ENCODE measurements at places on chromosomes 2 and 18. TPM values are rescaled to one million over a fixed set of nuclear protein-coding genes. Genes with fewer than 3 reads are reported as not detected.

The BOLL gene
- total RNA-seq: 0.62 TPM

The GLI2 gene
- total RNA-seq: 6.2 TPM

The LHCGR gene
- total RNA-seq: 0.44 TPM

The XRCC5 gene
- total RNA-seq: 188 TPM

The YWHAQ gene
- total RNA-seq: 103 TPM

The IAH1 gene
- total RNA-seq: 70.3 TPM

The DSEL gene
- total RNA-seq: 17.6 TPM

The CREG2 gene
- 2.4 TPM for total RNA-seq

The ANKRD53 gene
- total RNA-seq: 0.80 TPM

The UGT1A3 gene
- total RNA-seq: not detected

The FEZ2 gene
- total RNA-seq: 81.1 TPM

The NAT8 gene
- total RNA-seq: not detected

The REG3G gene
- total RNA-seq: not detected

The NT5C1B gene
- total RNA-seq: not detected

DNA sequence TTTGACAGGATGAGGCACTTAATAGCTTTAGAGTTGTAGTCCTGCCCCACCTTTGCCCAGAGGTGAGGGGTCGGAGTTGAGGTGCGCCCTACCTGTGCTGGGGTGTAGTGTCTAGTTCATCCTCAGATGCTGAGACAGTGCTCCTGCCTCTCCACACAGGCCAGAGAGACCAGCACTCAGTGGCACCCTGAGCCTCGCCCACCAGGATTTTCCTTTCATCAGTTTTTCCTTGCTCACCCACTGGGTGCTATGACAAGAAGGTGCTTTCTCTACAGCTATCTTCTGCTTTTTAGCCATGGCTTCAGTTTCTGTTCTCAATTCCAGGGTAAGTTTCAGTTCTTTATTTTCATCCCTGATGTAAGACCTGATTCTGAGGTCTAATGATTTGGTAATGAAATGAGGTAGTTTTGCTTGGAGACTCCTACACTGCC lies 16.8 kb upstream of the TMEM131 start:
- peak; percentile 75 for DNase-seq
- no peak overlapping the region for H3K27ac ChIP-seq
- H3K4me1 ChIP-seq: peaks cover 18% of the 10 kb centered on the region
- H3K27me3 ChIP-seq: no peaks in the 10 kb centered on the region
- H3K36me3 ChIP-seq: no peaks in the 10 kb centered on the region

- no peak overlapping the region for H3K27ac ChIP-seq
- H3K36me3 ChIP-seq: no peaks in the 10 kb centered on the region
- peaks cover 18% of the 10 kb centered on the region for H3K4me1 ChIP-seq
- peaks cover 26% of the 10 kb centered on the region for H3K27me3 ChIP-seq
- H3K4me3 ChIP-seq: peak overlapping the region; percentile 57
Observed at GRCh38 chr2:119224391-119225104, 914 bp downstream of the STEAP3 start.

GRCh38 chr2:15786901-15787300 lies 153.4 kb upstream of the MYCN start:
- H3K36me3 ChIP-seq: no peaks in the 10 kb centered on the region
- no peak for DNase-seq

GRCh38 chr2:219461047-219461514 lies 26.4 kb downstream of the SPEG start:
- H3K27ac ChIP-seq: peak overlapping the region; percentile 62
- peak; percentile 41 for DNase-seq
- H3K27me3 ChIP-seq: no peaks in the 10 kb centered on the region

GRCh38 chr2:20584399-20585358 lies 66.2 kb downstream of the HS1BP3 start:
- peak; percentile 85 for DNase-seq
- H3K27ac ChIP-seq: peak overlapping the region; percentile 66
- H3K27me3 ChIP-seq: no peaks in the 10 kb centered on the region
- H3K4me1 ChIP-seq: peaks cover 61% of the 10 kb centered on the region
- no peak overlapping the region for H3K4me3 ChIP-seq

DNA sequence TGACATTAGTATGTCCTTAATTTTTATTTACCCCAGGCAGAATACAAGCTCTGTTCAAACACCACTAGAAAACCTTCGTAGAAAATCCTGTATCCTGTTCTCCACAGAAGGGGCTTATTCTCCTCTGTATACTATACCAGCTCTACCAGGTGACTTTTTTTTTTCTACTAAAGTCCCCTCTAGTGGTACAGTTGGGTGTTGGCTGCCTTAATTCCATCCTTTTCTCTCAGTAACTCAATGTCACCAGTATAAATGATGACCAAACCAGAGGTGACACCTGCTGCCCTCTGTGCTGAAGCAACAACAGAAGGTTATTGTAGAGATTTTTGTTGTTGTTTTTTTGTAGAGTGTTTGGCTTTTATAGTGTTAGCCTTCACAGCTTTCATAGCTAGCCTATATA lies 1322.0 kb downstream of the LRP1B start:
- DNase-seq: no peak
- H3K4me1 ChIP-seq: no peaks in the 10 kb centered on the region
- no peaks in the 10 kb centered on the region for H3K36me3 ChIP-seq
- H3K4me3 ChIP-seq: no peak overlapping the region
- H3K27me3 ChIP-seq: no peaks in the 10 kb centered on the region
- no peak overlapping the region for H3K27ac ChIP-seq

GRCh38 chr2:60549928-60550177 lies 3.6 kb downstream of the BCL11A start:
- peaks cover 59% of the 10 kb centered on the region for H3K27me3 ChIP-seq
- peak overlapping the region; percentile 69 for H3K27ac ChIP-seq
- no peak for DNase-seq
- no peaks in the 10 kb centered on the region for H3K36me3 ChIP-seq

- H3K36me3 ChIP-seq: peaks cover 2% of the 10 kb centered on the region
- no peaks in the 10 kb centered on the region for H3K27me3 ChIP-seq
- DNase-seq: peak; percentile 64
- H3K27ac ChIP-seq: peak overlapping the region; percentile 97
- peaks cover 13% of the 10 kb centered on the region for H3K4me1 ChIP-seq
Observed at GRCh38 chr18:9103376-9103873, 926 bp downstream of the NDUFV2 start.

- H3K36me3 ChIP-seq: no peaks in the 10 kb centered on the region
- H3K4me3 ChIP-seq: no peak overlapping the region
- peak overlapping the region; percentile 80 for H3K27ac ChIP-seq
- H3K27me3 ChIP-seq: no peaks in the 10 kb centered on the region
- DNase-seq: peak; percentile 91
- H3K4me1 ChIP-seq: peaks cover 2% of the 10 kb centered on the region
Observed at GRCh38 chr2:43648994-43649701, 12.1 kb downstream of the PLEKHH2 start.

DNA sequence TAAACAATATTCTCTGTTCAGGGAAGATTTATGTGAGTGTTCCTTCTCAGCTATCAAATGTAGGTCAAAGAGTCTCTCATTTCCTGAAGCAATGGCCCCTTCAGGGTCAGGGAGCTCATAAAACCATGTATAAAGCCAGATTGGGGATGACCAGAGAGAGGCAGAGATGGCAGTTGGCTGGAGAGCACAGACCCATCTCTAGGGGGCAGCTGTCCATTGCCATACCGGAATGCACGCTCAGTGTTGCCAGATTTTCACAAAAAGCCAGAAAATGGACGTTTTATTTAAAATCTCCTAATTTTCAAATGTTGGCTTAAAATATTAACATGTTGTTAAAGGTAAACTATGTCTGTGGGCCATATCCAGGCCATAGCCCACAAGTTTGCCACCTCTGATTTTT lies 1920.7 kb upstream of the CELF4 start:
- no peak overlapping the region for H3K27ac ChIP-seq
- no peaks in the 10 kb centered on the region for H3K36me3 ChIP-seq
- H3K4me1 ChIP-seq: no peaks in the 10 kb centered on the region

- no peak overlapping the region for H3K4me3 ChIP-seq
- no peaks in the 10 kb centered on the region for H3K36me3 ChIP-seq
- peaks cover 11% of the 10 kb centered on the region for H3K4me1 ChIP-seq
- H3K27ac ChIP-seq: no peak overlapping the region
Observed at GRCh38 chr18:58249712-58250111, 205.7 kb downstream of the NEDD4L start.

DNA sequence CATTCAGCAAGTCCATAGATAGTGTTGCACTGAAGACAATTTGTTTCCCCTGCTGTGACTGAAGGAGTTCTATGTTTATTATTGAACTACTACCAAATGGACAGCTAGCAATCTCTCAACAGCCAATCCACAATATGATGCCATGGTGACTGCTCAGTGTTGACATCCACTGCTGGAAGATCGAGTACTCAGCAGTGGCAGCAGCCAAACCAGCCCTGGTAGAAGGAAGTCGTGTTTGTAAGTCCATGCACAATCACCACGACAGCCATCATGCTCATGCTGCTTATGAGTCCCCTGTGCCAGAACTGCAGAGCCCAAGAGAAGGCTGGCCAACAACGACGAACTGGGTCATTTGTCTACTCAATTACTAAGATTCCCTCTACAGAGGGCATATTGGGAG lies 66.4 kb downstream of the OSR1 start:
- no peaks in the 10 kb centered on the region for H3K27me3 ChIP-seq
- no peaks in the 10 kb centered on the region for H3K4me1 ChIP-seq
- DNase-seq: no peak
- H3K27ac ChIP-seq: no peak overlapping the region

GRCh38 chr2:207434899-207435465 lies 94.8 kb upstream of the CREB1 start:
- no peaks in the 10 kb centered on the region for H3K27me3 ChIP-seq
- no peaks in the 10 kb centered on the region for H3K4me1 ChIP-seq
- no peak overlapping the region for H3K27ac ChIP-seq
- no peak for DNase-seq
- no peaks in the 10 kb centered on the region for H3K36me3 ChIP-seq

- no peaks in the 10 kb centered on the region for H3K4me1 ChIP-seq
- DNase-seq: no peak
- H3K27ac ChIP-seq: no peak overlapping the region
- no peaks in the 10 kb centered on the region for H3K27me3 ChIP-seq
Observed at GRCh38 chr2:145168091-145168490, 648.2 kb upstream of the ZEB2 start.

DNA sequence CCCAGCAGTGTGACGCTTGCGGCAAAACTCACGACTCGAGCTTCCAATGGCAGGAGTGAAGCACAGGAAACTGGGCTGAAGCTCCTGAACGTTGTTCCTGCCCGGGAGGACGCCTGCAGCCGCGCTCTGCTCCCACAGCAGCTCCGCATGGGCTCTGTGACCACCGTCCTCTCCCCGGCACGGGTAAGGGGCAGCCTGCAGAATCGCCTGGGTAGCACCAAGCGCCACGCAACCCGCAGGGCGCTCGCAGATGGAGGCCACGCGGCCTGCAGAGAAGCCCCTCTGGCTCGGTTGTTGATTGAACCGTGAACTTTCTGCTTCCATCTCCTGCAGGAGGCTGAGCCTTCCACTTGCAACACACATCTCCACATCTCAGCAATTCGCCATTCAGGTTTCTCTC lies 63.3 kb upstream of the ZNF236 start:
- no peak overlapping the region for H3K4me3 ChIP-seq
- H3K27me3 ChIP-seq: no peaks in the 10 kb centered on the region
- H3K27ac ChIP-seq: no peak overlapping the region
- no peaks in the 10 kb centered on the region for H3K36me3 ChIP-seq
- H3K4me1 ChIP-seq: peaks cover 5% of the 10 kb centered on the region

GRCh38 chr2:86049529-86049928 lies 56.2 kb downstream of the POLR1A start:
- H3K4me3 ChIP-seq: no peak overlapping the region
- no peak overlapping the region for H3K27ac ChIP-seq
- H3K4me1 ChIP-seq: peaks cover 3% of the 10 kb centered on the region

GRCh38 chr2:3238951-3239841 lies 138.4 kb downstream of the EIPR1 start:
- no peaks in the 10 kb centered on the region for H3K4me1 ChIP-seq
- H3K36me3 ChIP-seq: no peaks in the 10 kb centered on the region
- no peak for DNase-seq
- no peak overlapping the region for H3K4me3 ChIP-seq

DNA sequence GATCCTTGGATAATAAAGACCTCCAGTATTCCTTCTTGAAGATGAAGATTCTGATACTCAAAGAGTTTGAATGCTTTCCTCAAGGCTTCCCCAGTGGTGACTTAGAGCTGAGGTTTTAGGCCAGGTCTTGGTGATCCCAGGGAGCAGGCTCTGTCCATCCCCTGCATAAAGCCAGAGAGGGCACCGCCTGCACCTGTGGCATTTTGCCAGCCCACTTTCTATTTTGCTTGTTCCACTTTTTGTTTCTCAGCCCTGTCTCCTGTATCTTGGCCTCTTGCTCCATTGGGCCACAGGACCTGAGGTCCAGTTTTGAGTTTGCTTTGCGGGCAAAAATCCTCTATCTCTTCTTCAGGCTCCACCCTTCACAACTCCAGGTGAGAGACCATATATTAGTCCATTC lies 6.7 kb upstream of the SCYGR1 start:
- H3K4me3 ChIP-seq: no peak overlapping the region
- no peak overlapping the region for H3K27ac ChIP-seq
- H3K4me1 ChIP-seq: peaks cover 5% of the 10 kb centered on the region
- DNase-seq: no peak
- H3K27me3 ChIP-seq: no peaks in the 10 kb centered on the region

DNA sequence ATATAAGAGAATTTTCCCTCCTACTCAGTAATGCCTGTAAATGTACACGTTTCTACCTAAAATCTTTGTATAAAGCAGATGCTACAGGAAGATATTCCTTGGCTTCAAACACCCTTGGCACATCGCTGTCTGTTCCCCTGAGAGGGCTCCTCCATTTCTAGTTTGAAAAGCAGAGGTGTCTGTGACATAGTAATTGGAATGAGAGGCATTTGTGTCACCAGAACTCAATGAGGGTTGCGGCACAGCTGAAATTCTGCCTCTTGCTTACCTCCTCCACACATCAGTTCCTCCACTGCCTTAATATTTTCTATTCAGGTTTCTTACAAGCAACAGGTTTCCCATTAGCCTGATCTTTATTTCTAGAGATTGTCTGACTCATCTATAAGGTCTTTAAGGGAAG lies 359.9 kb upstream of the DCC start:
- no peaks in the 10 kb centered on the region for H3K36me3 ChIP-seq
- no peaks in the 10 kb centered on the region for H3K4me1 ChIP-seq
- no peak overlapping the region for H3K27ac ChIP-seq
- H3K4me3 ChIP-seq: no peak overlapping the region
- no peak for DNase-seq

- DNase-seq: no peak
- no peaks in the 10 kb centered on the region for H3K36me3 ChIP-seq
- H3K4me3 ChIP-seq: no peak overlapping the region
Observed at GRCh38 chr18:75070235-75070624, 138.7 kb downstream of the PTGR3 start.

- no peak overlapping the region for H3K4me3 ChIP-seq
- peak; percentile 76 for DNase-seq
- no peaks in the 10 kb centered on the region for H3K4me1 ChIP-seq
- no peaks in the 10 kb centered on the region for H3K36me3 ChIP-seq
- no peak overlapping the region for H3K27ac ChIP-seq
- no peaks in the 10 kb centered on the region for H3K27me3 ChIP-seq
Observed at GRCh38 chr18:58161659-58162058, 117.6 kb downstream of the NEDD4L start.

DNA sequence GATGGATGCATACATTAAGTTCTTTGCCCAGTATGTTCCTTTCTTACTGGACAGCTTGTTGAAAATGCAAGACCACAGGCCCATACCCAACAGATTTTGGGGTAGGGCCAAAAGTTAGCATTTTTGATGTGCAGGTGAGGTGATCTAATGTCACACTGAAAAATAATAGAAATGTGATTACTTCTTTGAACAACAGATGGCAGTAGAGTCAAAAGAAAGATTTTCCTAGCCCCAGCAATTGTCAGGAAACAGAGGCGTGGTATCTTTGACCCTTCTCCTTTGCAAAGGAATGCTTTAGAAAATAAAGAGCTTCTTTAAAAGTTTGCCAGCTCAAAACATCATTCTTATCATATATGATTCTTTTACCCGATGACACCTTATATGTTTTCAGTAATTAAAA lies 343.6 kb upstream of the SYT4 start:
- H3K4me1 ChIP-seq: no peaks in the 10 kb centered on the region
- peak; percentile 63 for DNase-seq
- H3K27me3 ChIP-seq: no peaks in the 10 kb centered on the region
- no peak overlapping the region for H3K27ac ChIP-seq
- no peaks in the 10 kb centered on the region for H3K36me3 ChIP-seq
- H3K4me3 ChIP-seq: no peak overlapping the region

All from muscle of leg (tissue), 16 donors.